ENCODE measurements at places on chromosomes 1 and 21. TPM values are rescaled to one million over a fixed set of nuclear protein-coding genes. Genes with fewer than 3 reads are reported as not detected.
A peak's percentile ranks its signal among the peaks of the same experiment; 100 is the strongest.

DNA sequence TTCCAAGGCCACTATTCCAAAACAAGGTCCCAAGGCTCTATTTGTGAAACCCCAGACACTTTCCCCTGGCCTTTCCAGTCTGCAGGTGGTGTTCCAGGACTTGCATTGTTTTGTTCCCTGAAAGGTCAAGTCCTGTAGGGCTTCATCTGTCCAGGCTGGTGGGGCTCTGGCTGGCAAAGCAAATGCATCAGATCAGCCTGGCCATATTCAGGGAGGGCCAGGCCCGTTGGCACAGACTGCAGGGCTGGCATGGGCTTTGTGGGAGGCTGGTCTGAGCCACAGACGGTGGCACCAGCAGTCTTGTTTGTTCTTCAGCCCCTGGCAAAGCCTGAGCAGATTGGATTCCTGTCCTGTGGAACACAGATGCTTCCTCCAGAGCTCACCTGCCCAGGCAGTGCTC, 93.0 kb downstream of the SPATA46 start:
- peaks cover 22% of the 10 kb centered on the region for H3K4me1 ChIP-seq
- H3K4me3 ChIP-seq, result no peak overlapping the region
- H3K36me3 ChIP-seq, result no peaks in the 10 kb centered on the region

GRCh38 chr1:12372180-12372579, 142.3 kb downstream of the VPS13D start:
- H3K27me3 ChIP-seq, result no peaks in the 10 kb centered on the region
- H3K4me3 ChIP-seq, result no peak overlapping the region
- H3K27ac ChIP-seq, result no peak overlapping the region
- H3K4me1 ChIP-seq, result peaks cover 10% of the 10 kb centered on the region
- DNase-seq, result no peak
- peaks cover 28% of the 10 kb centered on the region for H3K36me3 ChIP-seq

DNA sequence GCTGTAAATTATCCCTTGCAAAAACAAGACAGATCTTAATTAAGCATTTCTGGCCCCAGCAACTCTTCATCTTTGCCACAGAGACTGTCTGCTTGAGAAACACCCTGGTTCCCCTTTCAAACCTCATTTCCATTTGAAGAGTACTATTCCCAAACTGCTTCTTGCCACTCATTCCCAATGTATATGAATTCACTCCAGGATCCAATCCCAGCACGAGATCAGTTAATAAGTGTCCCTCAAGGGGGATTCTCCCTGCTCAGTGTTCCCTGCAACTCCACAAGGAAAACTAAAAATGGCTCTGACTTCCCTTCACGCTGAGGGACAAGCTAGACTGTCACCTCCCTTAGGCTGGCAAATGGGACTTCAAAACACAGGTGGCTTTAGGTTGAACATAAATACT, 173.2 kb downstream of the SIPA1L2 start:
- no peak for DNase-seq
- no peak overlapping the region for H3K27ac ChIP-seq
- no peaks in the 10 kb centered on the region for H3K36me3 ChIP-seq
- H3K27me3 ChIP-seq, result no peaks in the 10 kb centered on the region

DNA sequence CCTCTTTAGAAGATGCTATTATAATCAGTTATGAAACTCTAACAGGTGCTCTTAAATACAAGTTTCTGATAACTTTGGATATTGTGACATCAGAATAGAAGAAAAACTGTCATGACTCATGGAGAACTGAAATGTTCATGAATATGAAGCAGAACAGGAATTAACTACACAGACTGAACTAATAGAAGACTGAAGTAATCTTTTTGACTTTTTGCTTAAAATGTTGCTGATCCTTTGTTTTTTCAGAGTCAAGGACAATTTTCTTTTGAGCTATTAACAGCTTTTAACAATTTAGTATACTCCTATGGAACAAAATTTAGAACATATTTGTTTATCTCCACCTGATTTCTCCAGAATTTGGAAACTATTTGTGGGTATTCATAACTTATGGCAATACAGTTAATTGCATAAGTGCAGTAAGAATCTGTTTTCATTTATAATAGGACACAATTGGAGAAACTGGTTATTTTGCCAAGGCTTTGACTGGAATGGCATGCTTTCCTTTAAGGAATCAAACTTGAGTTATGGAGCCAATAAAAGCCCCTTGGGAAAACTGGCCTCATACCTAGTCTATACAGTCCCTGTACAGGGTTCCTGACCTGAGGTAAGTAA, 18.7 kb upstream of the PLA2G5 start:
- no peaks in the 10 kb centered on the region for H3K4me1 ChIP-seq
- DNase-seq, result no peak
- H3K27ac ChIP-seq, result no peak overlapping the region

GRCh38 chr1:216310776-216311175, 112.5 kb downstream of the USH2A start:
- no peaks in the 10 kb centered on the region for H3K4me1 ChIP-seq
- H3K27ac ChIP-seq, result no peak overlapping the region
- H3K36me3 ChIP-seq, result no peaks in the 10 kb centered on the region
- peak; percentile 16 for DNase-seq

GRCh38 chr1:55386456-55386855, 171.3 kb upstream of the USP24 start:
- H3K27me3 ChIP-seq, result no peaks in the 10 kb centered on the region
- H3K4me1 ChIP-seq, result no peaks in the 10 kb centered on the region
- H3K4me3 ChIP-seq, result no peak overlapping the region
- H3K36me3 ChIP-seq, result no peaks in the 10 kb centered on the region
- no peak overlapping the region for H3K27ac ChIP-seq

- no peaks in the 10 kb centered on the region for H3K27me3 ChIP-seq
- H3K4me3 ChIP-seq, result no peak overlapping the region
- H3K27ac ChIP-seq, result no peak overlapping the region
These were observed 653.3 kb downstream of the LTN1 start for GRCh38 chr21:28339403-28339802.

OPRD1 gene
- not detected for total RNA-seq

RBM11 gene
- 1.8 TPM for total RNA-seq

FCRLA gene
- not detected for total RNA-seq

SH2D5 gene
- 0.54 TPM for total RNA-seq

TSSK3 gene
- total RNA-seq, result 2.4 TPM
